A549 treated with DMSO at 1 μM for 4 hours (cell line): ENCODE measurements at places on chromosomes 6 and 20. TPM values are rescaled to one million over a fixed set of nuclear protein-coding genes. Genes with fewer than 3 reads are reported as not detected.

SLC35F1 gene
- 0.02 TPM in 1 of 5 replicates, not detected in the others for total RNA-seq

MTFR2 gene
- total RNA-seq, result 11.0 to 14.2 TPM (median 13.0 TPM) in 5 replicates

SPO11 gene
- total RNA-seq, result not detected in 5 replicates

GPX5 gene
- not detected in 5 replicates for total RNA-seq

CTCFL gene
- total RNA-seq, result not detected in 5 replicates

RUNX2 gene
- 1.0 to 1.4 TPM (median 1.1 TPM) in 5 replicates for total RNA-seq

FAM217A gene
- total RNA-seq, result not detected in 5 replicates

TPD52L1 gene
- 43.9 to 52.4 TPM (median 45.8 TPM) in 5 replicates for total RNA-seq

ERVFRD-1 gene
- not detected in 5 replicates for total RNA-seq

ASIP gene
- not detected in 5 replicates for total RNA-seq

LY6G6D gene
- not detected in 5 replicates for total RNA-seq

STMND1 gene
- total RNA-seq, result not detected in 5 replicates

REPS1 gene
- 20.5 to 23.7 TPM (median 21.9 TPM) in 5 replicates for total RNA-seq

PTCRA gene
- not detected in 5 replicates for total RNA-seq

PNLDC1 gene
- total RNA-seq, result 0.12 to 0.17 TPM in 2 of 5 replicates, not detected in the others

TMC2 gene
- not detected in 5 replicates for total RNA-seq

CUL9 gene
- total RNA-seq, result 5.4 to 10.4 TPM (median 9.7 TPM) in 5 replicates

CDH22 gene
- 0.03 to 0.07 TPM (median 0.04 TPM) in 4 of 5 replicates, not detected in the other for total RNA-seq

C6orf58 gene
- total RNA-seq, result 0.10 to 0.45 TPM (median 0.24 TPM) in 5 replicates

SPATA25 gene
- total RNA-seq, result 0.43 to 0.75 TPM (median 0.67 TPM) in 4 of 5 replicates, not detected in the other

SIRPD gene
- not detected in 5 replicates for total RNA-seq

KHDC1 gene
- total RNA-seq, result 3.0 to 4.6 TPM (median 4.0 TPM) in 5 replicates

SLC35B3 gene
- total RNA-seq, result 6.4 to 9.4 TPM (median 7.9 TPM) in 5 replicates

STXBP5 gene
- 8.0 to 12.7 TPM (median 10.1 TPM) in 5 replicates for total RNA-seq

PPP1R16B gene
- 0.10 to 0.12 TPM (median 0.11 TPM) in 5 replicates for total RNA-seq

KPNA5 gene
- 1.5 to 1.8 TPM (median 1.7 TPM) in 5 replicates for total RNA-seq

PKIB gene
- total RNA-seq, result 0.32 to 0.84 TPM (median 0.74 TPM) in 5 replicates

SRMS gene
- total RNA-seq, result 0.06 TPM in 1 of 5 replicates, not detected in the others

EPHA7 gene
- total RNA-seq, result 0.04 to 0.16 TPM (median 0.11 TPM) in 5 replicates

TRIM10 gene
- total RNA-seq, result not detected in 5 replicates

ABHD16B gene
- 0.05 TPM in 1 of 5 replicates, not detected in the others for total RNA-seq

LSM2 gene
- 49.8 to 66.9 TPM (median 61.6 TPM) in 5 replicates for total RNA-seq

NNAT gene
- total RNA-seq, result not detected in 5 replicates

CAP2 gene
- 13.1 to 15.9 TPM (median 14.3 TPM) in 5 replicates for total RNA-seq

MOG gene
- not detected in 5 replicates for total RNA-seq

CCN6 gene
- not detected in 5 replicates for total RNA-seq

RAB32 gene
- total RNA-seq, result 34.3 to 49.0 TPM (median 45.3 TPM) in 5 replicates

CDSN gene
- total RNA-seq, result not detected in 5 replicates

OXT gene
- total RNA-seq, result not detected in 5 replicates

TSPYL1 gene
- total RNA-seq, result 29.0 to 36.3 TPM (median 34.0 TPM) in 5 replicates

CDK19 gene
- 3.5 to 6.9 TPM (median 5.2 TPM) in 5 replicates for total RNA-seq

MUC21 gene
- total RNA-seq, result not detected in 5 replicates

SIM1 gene
- not detected in 5 replicates for total RNA-seq

HCK gene
- total RNA-seq, result 0.03 to 0.11 TPM (median 0.09 TPM) in 3 of 5 replicates, not detected in the others

TFAP2C gene
- total RNA-seq, result 13.6 to 16.5 TPM (median 15.4 TPM) in 5 replicates

TPBG gene
- 44.6 to 57.0 TPM (median 53.4 TPM) in 5 replicates for total RNA-seq

BCAS1 gene
- 0.55 to 0.85 TPM (median 0.71 TPM) in 5 replicates for total RNA-seq

KCNQ5 gene
- total RNA-seq, result 1.4 to 2.7 TPM (median 2.0 TPM) in 5 replicates

MYBL2 gene
- 72.5 to 89.3 TPM (median 78.9 TPM) in 5 replicates for total RNA-seq

CD83 gene
- 1.9 to 3.3 TPM (median 2.3 TPM) in 5 replicates for total RNA-seq

SYTL3 gene
- 1.0 to 1.3 TPM (median 1.1 TPM) in 5 replicates for total RNA-seq

IBTK gene
- total RNA-seq, result 34.9 to 50.5 TPM (median 44.2 TPM) in 5 replicates

SEMG2 gene
- not detected in 5 replicates for total RNA-seq

HDGFL1 gene
- total RNA-seq, result not detected in 5 replicates
